Activated CD4-positive, alpha-beta T cell treated with anti-CD3 and anti-CD28 coated beads, Interleukin-2, amount 10 ng/mL, durations not matched to agents 7 days and 5 days (primary cell): ENCODE measurements at places on chromosomes 5 and 9.

DNA sequence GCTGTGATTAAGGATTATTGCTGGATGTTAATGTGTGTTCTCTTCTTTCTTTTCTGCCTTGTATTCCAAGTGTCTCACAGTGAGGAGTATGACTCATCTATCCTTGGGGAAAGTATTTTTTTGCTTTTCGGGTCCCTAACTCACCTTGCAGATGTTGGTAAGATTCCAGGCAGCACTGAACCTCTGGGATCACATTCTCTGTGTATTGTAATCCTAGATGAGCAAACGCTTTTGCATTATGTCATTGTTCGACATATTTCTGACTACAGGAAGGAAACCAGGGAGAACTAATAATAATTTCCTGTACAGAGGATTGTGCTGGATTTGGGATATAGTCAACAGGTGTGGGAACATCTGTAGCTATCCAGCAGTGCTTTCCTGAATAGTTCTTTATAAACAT, 246.1 kb upstream of the TUT7 start:
- H3K27me3 ChIP-seq = peaks cover 19% of the 10 kb centered on the region
- H3K4me3 ChIP-seq = no peak overlapping the region
- no peaks in the 10 kb centered on the region for H3K36me3 ChIP-seq
- no peak for DNase-seq

GRCh38 chr5:23303435-23303834, 204.0 kb upstream of the PRDM9 start:
- no peaks in the 10 kb centered on the region for H3K4me1 ChIP-seq
- H3K36me3 ChIP-seq = no peaks in the 10 kb centered on the region
- no peak overlapping the region for H3K4me3 ChIP-seq
- no peaks in the 10 kb centered on the region for H3K27me3 ChIP-seq
- H3K27ac ChIP-seq = no peak overlapping the region
- DNase-seq = no peak

GRCh38 chr9:72037571-72037970, 22.8 kb downstream of the C9orf57 start:
- H3K4me3 ChIP-seq = no peak overlapping the region
- peaks cover 3% of the 10 kb centered on the region for H3K27me3 ChIP-seq
- H3K4me1 ChIP-seq = peaks cover 2% of the 10 kb centered on the region
- no peaks in the 10 kb centered on the region for H3K36me3 ChIP-seq
- no peak overlapping the region for H3K27ac ChIP-seq

- no peaks in the 10 kb centered on the region for H3K36me3 ChIP-seq
- no peak for DNase-seq
- peak overlapping the region; percentile 7 for H3K27ac ChIP-seq
- H3K4me1 ChIP-seq = peaks cover 16% of the 10 kb centered on the region
- peaks cover 18% of the 10 kb centered on the region for H3K27me3 ChIP-seq
- no peak overlapping the region for H3K4me3 ChIP-seq
Measured at GRCh38 chr9:127154390-127155191, 32.2 kb upstream of the ANGPTL2 start.

- DNase-seq = no peak
- H3K4me1 ChIP-seq = no peaks in the 10 kb centered on the region
- H3K27me3 ChIP-seq = no peaks in the 10 kb centered on the region
- H3K4me3 ChIP-seq = no peak overlapping the region
Measured at GRCh38 chr5:130385656-130386055, 481.4 kb downstream of the CHSY3 start.

- H3K27ac ChIP-seq = no peak overlapping the region
- H3K4me3 ChIP-seq = no peak overlapping the region
- H3K36me3 ChIP-seq = peaks cover 56% of the 10 kb centered on the region
- DNase-seq = no peak
Measured at GRCh38 chr5:111427762-111428161, 84.6 kb downstream of the STARD4 start.

- peak overlapping the region; percentile 100 for H3K27ac ChIP-seq
- H3K27me3 ChIP-seq = no peaks in the 10 kb centered on the region
- peaks cover 10% of the 10 kb centered on the region for H3K36me3 ChIP-seq
- peaks cover 55% of the 10 kb centered on the region for H3K4me1 ChIP-seq
- peak overlapping the region; percentile 54 for H3K4me3 ChIP-seq
Measured at GRCh38 chr9:70564468-70565335, 150.2 kb upstream of the KLF9 start.

DNA sequence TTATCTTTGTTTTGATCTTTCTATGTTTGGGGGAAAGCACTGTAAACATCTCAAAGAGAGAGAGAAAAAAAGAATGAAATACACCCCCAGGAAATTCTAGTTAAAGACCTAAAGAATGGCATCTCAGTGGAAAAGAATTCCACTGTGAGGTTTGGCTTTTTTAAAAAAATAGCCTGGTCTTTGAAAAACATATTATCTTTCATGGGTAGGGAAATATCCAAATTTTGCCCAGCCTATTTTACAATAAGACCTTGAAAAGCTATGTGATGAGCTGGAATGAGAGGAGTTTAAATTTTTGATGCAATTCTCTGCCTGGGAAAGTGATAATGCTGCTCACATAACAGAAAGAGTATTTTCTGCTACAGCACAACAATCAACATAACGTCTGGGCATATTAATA, 348.1 kb upstream of the WWC1 start:
- H3K4me1 ChIP-seq = no peaks in the 10 kb centered on the region
- no peaks in the 10 kb centered on the region for H3K27me3 ChIP-seq
- H3K36me3 ChIP-seq = no peaks in the 10 kb centered on the region
- no peak for DNase-seq
- no peak overlapping the region for H3K4me3 ChIP-seq

DNA sequence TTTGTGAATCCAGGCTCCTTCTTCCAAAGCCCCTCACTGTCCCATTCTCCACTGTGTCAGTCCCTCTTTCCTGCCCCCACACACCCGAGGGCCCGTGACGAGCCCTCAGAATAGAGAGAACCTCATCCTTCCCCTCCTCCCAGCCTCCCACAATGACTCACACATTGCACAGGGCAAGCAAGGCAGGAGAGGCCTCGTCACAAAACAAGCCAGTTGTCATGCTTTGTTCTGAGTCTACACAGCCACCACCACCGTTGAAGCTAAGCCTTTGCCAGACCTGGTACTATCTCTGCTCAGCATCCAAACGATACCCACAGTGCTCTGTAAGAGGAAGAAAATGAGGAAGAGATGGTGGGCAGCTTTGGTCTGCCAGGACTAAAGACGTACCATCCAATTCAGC, 142.2 kb upstream of the ZNF366 start:
- no peaks in the 10 kb centered on the region for H3K27me3 ChIP-seq
- no peak overlapping the region for H3K27ac ChIP-seq
- no peaks in the 10 kb centered on the region for H3K36me3 ChIP-seq
- DNase-seq = no peak

DNA sequence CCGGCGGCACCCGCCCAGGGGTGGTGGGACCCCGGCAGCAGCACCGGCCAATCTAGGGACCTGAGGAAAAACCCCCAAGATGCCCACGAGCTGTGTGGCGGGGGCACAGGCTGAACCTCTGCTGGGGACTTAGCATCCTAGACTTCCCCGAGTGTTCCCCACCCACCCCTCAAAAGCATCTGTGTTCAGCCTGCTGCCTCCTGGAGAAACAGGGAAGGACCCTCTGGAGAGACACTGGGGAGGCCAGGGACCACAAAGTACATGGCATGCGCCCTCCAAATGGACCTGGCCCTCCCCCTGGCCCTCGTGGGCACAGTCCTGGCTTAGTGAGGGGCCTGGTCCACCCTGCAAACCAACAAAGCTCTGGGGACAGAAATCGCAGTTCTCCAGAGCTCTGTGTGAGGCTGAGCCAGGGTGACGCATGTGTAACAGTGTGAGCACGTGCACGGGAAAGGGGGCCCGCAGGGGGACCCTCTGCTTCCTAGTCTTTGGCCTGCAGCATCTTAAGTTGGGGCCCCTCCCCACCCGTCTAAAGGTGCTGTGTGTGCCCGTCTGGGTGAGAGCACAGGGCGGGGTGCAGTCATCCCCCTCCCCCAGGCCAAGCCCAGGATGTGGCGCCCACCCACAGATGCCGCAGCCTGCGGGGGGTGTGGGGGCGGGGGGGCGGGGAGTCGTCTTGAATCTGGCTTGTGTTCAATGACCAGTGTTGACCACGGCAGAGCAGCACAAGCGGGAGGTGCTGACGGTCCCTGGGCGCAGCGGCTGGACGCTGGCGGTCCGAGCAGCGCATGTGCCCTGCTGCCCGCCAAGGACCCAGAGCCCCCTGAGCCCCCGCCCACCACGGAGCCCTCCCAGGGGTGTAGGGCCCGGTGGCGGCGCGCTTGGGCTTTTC, 672 bp upstream of the KCNT1 start:
- DNase-seq = no peak
- no peaks in the 10 kb centered on the region for H3K4me1 ChIP-seq
- H3K27me3 ChIP-seq = no peaks in the 10 kb centered on the region
- no peaks in the 10 kb centered on the region for H3K36me3 ChIP-seq

GRCh38 chr5:129069292-129069691, 25.3 kb upstream of the ISOC1 start:
- no peaks in the 10 kb centered on the region for H3K4me1 ChIP-seq
- no peak overlapping the region for H3K27ac ChIP-seq
- H3K4me3 ChIP-seq = no peak overlapping the region
- H3K27me3 ChIP-seq = peaks cover 6% of the 10 kb centered on the region
- no peaks in the 10 kb centered on the region for H3K36me3 ChIP-seq

GRCh38 chr5:131550606-131551005, 84.4 kb downstream of the RAPGEF6 start:
- H3K36me3 ChIP-seq = peaks cover 67% of the 10 kb centered on the region
- no peak overlapping the region for H3K27ac ChIP-seq
- no peak overlapping the region for H3K4me3 ChIP-seq
- no peaks in the 10 kb centered on the region for H3K27me3 ChIP-seq

- H3K27me3 ChIP-seq = no peaks in the 10 kb centered on the region
- H3K27ac ChIP-seq = no peak overlapping the region
- H3K4me3 ChIP-seq = no peak overlapping the region
- DNase-seq = no peak
- no peaks in the 10 kb centered on the region for H3K4me1 ChIP-seq
- no peaks in the 10 kb centered on the region for H3K36me3 ChIP-seq
Measured at GRCh38 chr5:84086511-84086910, 298.2 kb downstream of the EDIL3 start.

DNA sequence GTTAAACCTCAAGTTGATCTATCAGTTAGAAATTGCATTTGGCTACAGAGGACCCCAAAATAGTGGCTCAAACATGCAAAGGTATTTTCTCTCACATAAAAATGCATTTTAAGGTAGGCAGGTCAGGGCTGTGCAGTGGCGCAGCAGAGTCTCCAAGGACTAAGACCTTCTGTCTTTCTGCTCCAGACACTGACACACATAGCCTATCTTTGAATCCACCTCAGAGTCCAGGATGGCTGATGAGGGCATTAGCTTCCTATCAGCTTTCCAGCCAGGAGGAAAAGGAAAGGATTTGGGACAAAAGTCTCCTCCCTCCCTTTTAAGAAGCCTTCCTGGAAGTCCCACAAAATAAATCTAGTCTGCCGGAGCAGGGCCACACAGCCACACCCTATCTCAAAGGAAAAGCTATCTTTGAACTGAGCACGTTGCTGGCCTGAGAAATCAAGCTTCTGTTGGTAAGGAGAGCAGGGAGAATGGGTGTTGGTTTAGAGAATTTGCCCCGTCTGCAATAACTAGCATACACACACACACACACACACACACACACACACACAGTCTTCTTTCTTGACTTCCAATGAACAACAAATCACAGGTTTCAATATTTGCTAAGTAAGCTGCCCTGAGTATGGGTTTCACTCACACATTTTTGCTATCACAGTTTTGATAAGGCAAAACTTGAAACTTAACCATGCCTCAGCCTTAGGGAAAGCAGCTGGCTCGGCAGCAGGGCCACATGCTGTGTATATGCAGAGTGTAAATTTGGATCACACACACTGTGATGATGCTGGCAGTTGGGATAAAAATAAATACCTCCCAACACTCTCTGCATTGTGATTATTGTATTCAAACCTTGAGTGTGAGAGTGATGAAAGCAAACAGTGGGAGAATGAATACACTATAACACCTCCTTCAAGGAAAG, 116.6 kb upstream of the MAP3K1 start:
- no peak overlapping the region for H3K4me3 ChIP-seq
- peaks cover 19% of the 10 kb centered on the region for H3K36me3 ChIP-seq
- no peak for DNase-seq
- H3K4me1 ChIP-seq = peaks cover 74% of the 10 kb centered on the region
- peak overlapping the region; percentile 83 for H3K27ac ChIP-seq
- no peaks in the 10 kb centered on the region for H3K27me3 ChIP-seq

- H3K27ac ChIP-seq = no peak overlapping the region
- peaks cover 18% of the 10 kb centered on the region for H3K27me3 ChIP-seq
- H3K4me3 ChIP-seq = no peak overlapping the region
- no peaks in the 10 kb centered on the region for H3K36me3 ChIP-seq
- H3K4me1 ChIP-seq = peaks cover 6% of the 10 kb centered on the region
- no peak for DNase-seq
Measured at GRCh38 chr5:50873595-50874277, 207.3 kb downstream of the PARP8 start.

DNA sequence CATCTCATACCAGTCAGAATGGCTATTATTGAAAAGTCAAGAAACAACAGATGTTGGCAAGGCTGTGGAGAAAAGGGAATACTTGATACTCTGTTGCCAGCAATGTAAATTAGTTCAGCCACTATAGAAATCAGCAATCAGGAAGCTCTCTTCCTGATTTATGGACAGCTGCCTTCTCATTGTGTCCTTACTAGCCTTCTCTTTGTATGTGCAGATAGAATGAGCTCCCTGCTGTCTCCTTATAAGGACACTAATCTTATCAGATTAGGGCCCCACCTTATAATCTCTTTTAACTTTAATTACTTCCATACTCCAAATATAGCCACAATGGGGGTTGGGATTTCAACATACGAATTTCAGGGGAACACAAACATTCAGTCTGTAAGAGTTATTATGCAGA, 38.0 kb downstream of the KCNV2 start:
- no peaks in the 10 kb centered on the region for H3K27me3 ChIP-seq
- H3K27ac ChIP-seq = no peak overlapping the region
- H3K4me1 ChIP-seq = peaks cover 4% of the 10 kb centered on the region
- no peak for DNase-seq

DNA sequence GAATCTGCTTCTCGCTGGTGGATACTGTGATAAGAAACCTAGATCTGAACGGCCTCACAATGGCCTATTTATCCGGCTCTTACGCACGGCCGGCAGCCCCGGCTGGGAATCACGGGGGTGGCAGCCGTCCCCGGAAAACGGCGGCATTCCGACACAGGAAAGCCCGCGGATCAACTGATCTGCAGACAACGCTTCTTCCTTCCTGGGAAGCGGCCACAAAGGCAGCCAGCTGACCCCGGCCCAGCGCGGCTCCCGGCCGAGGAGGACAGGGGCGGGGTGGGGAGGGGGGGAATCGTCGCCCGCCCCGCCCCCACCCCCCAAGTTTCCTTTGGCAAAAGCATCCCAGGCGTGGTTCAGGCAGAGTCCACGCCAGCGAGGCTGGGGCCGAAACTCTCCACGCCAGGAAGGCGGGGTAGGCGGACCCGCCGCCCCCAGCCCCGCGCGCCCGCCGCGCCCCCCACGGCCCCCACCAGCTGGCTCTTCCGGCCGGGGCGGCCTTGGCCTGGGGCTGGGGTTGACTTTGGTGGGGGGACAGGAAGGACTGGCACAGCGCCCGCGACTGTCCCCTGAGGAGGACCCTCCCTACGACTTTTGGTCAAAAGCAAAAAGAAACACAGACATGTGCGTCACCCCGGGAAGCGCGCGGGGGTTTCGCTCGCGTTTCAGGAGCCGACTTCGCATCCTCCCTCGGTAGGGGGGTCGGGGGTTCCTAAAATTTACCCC, 247.7 kb upstream of the ANKRD55 start:
- H3K36me3 ChIP-seq = no peaks in the 10 kb centered on the region
- H3K27ac ChIP-seq = peak overlapping the region; percentile 95
- H3K27me3 ChIP-seq = no peaks in the 10 kb centered on the region
- H3K4me1 ChIP-seq = peaks cover 59% of the 10 kb centered on the region
- DNase-seq = peak; percentile 32

GRCh38 chr9:16221822-16222547, 648.5 kb downstream of the BNC2 start:
- H3K36me3 ChIP-seq = no peaks in the 10 kb centered on the region
- no peak overlapping the region for H3K4me3 ChIP-seq
- H3K27ac ChIP-seq = no peak overlapping the region
- no peak for DNase-seq
- no peaks in the 10 kb centered on the region for H3K4me1 ChIP-seq
